SK-N-SH (cell line): ENCODE measurements at places on chromosomes 6 and 20.
A peak's percentile ranks its signal among the peaks of the same experiment; 100 is the strongest.

DNA sequence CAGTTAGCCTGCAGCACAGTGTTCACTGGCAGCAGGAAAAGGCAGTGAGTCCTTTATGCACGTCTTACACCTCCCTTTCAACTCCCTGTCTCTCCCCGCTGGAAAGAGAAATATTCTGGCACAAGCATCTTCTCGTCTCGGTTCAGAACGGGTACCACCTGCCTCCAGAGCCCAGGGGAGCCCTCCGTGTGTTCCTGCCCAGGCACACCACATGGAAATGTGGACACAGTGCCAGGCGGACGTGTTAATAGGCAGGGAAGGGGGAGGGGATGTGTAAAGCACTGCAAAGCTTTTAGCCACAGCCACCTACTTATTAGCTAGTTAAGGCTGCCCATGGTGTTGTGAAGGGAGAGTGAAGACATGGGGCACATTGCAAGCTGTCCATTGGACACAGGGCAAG is 219.7 kb downstream of the FARS2 start:
- no peak overlapping the region for H3K27ac ChIP-seq
- H3K27me3 ChIP-seq, result no peaks in the 10 kb centered on the region
- DNase-seq, result no peak
- no peaks in the 10 kb centered on the region for H3K36me3 ChIP-seq
- H3K4me3 ChIP-seq, result no peak overlapping the region

DNA sequence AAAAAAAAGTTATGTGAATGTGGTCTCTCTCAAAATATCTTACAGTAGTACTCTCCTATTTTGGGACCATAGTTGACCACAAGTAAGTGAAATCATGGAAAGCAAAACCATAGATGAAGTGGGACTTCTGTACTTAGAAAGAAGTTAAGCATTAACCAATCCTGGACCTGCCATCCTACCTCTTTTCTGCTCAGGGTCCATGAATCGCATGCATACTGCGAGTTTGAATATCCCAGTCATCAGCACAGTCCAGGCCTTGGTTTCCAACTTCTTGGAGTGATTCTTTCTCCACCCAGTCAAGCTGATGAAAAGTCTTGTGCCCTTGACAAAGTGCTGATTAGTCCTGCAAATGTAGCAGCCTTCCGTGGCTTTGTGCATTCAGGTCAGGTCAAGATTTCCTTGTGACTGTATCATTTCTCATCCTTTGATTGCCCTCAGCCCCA is 46.0 kb downstream of the RNF217 start:
- H3K4me1 ChIP-seq, result no peaks in the 10 kb centered on the region
- no peak for DNase-seq
- H3K27me3 ChIP-seq, result no peaks in the 10 kb centered on the region
- H3K27ac ChIP-seq, result no peak overlapping the region
- H3K4me3 ChIP-seq, result no peak overlapping the region

DNA sequence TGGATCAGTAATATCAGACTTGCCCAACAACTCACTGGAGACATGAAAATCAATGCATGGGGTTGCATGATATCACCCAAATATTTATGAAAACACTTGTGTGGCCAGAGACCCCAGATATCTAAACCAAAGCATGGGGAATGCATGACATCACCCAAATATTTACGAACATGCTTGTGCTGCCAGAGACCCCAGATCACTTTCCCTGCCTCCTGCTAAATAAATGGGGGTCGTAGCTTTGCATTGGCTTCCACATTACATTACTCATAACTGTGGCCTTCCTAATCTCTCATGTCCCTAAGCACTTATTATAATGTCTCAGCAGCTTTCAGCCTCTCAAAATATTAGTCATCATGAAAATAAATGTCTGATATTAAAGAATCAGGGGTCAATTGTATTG is 838.0 kb upstream of the DEFB115 start:
- no peaks in the 10 kb centered on the region for H3K36me3 ChIP-seq
- DNase-seq, result no peak
- no peak overlapping the region for H3K4me3 ChIP-seq
- no peaks in the 10 kb centered on the region for H3K4me1 ChIP-seq

DNA sequence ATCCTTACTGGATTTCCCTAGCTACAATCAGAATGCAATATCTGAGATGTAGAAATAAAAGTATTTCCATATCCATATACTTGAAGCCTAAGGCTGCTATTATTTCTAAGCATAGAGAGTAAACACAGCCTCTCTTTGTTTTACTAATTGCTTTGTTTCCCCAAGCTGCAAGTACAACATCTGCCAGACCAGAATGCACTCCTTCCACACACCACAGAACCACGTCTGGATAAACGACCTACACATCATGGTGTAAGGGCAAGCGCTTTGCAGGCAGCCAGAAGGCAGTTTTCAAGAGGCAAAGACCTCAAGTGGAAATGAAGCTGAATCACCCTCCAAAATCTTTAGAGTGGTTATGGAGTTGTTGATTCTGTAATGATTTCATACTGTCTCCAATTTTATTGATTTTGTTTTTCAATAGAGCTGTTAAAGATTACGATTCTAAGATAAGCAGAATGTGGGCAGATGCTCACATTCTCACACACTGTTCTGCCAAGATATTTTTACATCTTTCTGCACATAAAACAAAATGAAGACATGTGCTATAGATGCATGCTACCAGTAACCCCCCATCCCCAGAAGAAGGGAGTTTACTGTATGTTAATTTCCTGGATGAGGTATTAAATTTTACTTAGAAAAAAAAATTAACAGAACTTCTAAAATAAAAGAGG is 88.8 kb downstream of the THEMIS start:
- no peaks in the 10 kb centered on the region for H3K27me3 ChIP-seq
- no peak for DNase-seq
- H3K36me3 ChIP-seq, result no peaks in the 10 kb centered on the region
- H3K27ac ChIP-seq, result no peak overlapping the region
- no peak overlapping the region for H3K4me3 ChIP-seq

DNA sequence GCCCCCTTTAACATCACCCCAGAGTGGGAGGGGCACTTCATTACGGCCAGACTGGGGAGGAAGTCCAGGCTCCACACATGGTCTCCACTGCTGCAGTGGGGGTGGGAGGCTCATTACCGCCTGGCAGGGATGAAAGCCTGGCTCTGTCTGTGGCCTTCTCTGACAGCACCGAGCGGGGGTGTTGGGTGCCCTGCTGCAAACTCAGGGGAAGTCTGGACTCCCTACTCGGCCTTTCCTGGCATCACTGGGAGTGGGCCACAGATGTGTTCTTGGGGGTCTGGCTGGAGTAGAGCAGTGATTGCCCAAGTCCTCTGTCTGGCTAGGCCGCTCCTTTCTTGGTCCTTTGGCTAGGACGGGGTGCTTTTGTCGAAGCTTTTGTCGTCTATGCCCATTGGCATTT is 27.1 kb downstream of the TTLL9 start:
- H3K4me3 ChIP-seq, result no peak overlapping the region
- DNase-seq, result no peak
- H3K27me3 ChIP-seq, result no peaks in the 10 kb centered on the region; the same call in 1 of the 2 replicates
- no peaks in the 10 kb centered on the region for H3K36me3 ChIP-seq

GRCh38 chr6:170172825-170173256 is 118.0 kb downstream of the DLL1 start:
- no peak overlapping the region for H3K27ac ChIP-seq
- H3K4me3 ChIP-seq, result no peak overlapping the region
- no peaks in the 10 kb centered on the region for H3K27me3 ChIP-seq
- no peak for DNase-seq

DNA sequence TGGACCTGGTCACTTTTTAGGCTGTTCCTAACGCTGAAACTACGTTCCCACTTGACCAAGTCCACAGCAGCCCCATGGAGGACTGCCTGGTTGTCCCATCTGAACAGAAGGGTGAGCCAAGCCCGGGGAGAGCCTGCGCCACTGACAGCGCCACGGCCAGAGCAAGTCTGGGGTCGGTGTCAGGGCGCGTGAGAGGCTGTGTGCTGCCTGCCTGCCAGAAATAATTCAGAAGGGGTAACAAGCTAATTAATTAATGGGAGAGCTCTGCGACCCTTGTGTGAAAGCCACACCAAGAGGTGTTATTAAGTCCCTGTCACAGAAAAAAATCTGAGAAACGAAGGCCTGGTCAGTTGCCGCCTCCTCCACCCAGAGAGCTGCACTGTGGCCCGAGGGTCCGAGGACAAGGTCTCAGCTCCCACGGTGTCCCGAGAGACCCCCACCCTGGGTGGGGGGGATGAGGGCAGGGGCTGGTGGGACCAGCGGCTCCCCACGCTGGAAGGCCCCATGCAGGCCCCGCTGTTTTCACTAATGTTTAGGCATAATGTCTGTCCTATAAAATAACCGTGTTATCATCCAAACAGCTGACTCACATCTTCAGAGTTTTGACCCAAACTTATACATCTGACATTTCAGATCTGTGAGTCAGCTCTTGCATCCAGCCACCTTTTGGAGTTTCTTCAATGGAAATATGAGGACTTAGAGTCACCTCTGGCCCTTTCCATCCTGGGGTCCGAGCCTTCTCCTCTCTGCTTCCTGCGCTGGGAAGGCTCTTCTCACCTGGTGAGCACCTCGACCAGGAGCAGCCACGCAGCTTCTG is 58.5 kb downstream of the DLL1 start:
- no peaks in the 10 kb centered on the region for H3K27me3 ChIP-seq
- H3K4me1 ChIP-seq, result no peaks in the 10 kb centered on the region
- no peak overlapping the region for H3K27ac ChIP-seq
- H3K4me3 ChIP-seq, result no peak overlapping the region
- no peak for DNase-seq

GRCh38 chr6:156110249-156110648 is 654.6 kb upstream of the NOX3 start:
- H3K27ac ChIP-seq, result no peak overlapping the region
- no peaks in the 10 kb centered on the region for H3K4me1 ChIP-seq
- no peaks in the 10 kb centered on the region for H3K36me3 ChIP-seq

DNA sequence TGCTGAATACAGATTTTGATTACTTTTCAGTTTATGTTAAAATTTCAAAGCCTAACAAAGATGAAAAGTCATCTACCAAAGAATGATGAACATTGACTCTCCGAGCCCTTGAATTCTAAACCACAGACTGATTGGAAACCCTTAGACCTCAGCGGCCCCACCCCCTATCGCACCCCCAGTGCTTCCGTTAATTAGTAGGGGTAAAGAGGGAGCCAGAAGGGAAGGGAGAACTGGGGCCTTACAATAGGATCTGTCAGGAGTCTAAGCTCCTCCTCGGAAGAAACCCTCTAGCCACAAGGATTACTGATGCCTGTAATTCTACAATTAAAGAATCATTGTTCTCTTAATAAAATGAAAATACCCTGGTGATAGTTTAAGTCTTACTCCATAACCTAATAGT is 79.7 kb upstream of the JARID2 start:
- H3K36me3 ChIP-seq, result no peaks in the 10 kb centered on the region
- H3K27me3 ChIP-seq, result no peaks in the 10 kb centered on the region
- H3K4me1 ChIP-seq, result no peaks in the 10 kb centered on the region
- no peak overlapping the region for H3K4me3 ChIP-seq
- H3K27ac ChIP-seq, result no peak overlapping the region

GRCh38 chr20:8394308-8394945 is 262.4 kb downstream of the PLCB1 start:
- H3K4me1 ChIP-seq, result no peaks in the 10 kb centered on the region
- no peak overlapping the region for H3K27ac ChIP-seq
- H3K27me3 ChIP-seq, result no peaks in the 10 kb centered on the region
- H3K36me3 ChIP-seq, result no peaks in the 10 kb centered on the region
- H3K4me3 ChIP-seq, result no peak overlapping the region

GRCh38 chr6:46583721-46584120 is 68.9 kb downstream of the CYP39A1 start:
- H3K4me1 ChIP-seq, result no peaks in the 10 kb centered on the region
- H3K4me3 ChIP-seq, result no peak overlapping the region
- no peak for DNase-seq
- H3K27me3 ChIP-seq, result no peaks in the 10 kb centered on the region

DNA sequence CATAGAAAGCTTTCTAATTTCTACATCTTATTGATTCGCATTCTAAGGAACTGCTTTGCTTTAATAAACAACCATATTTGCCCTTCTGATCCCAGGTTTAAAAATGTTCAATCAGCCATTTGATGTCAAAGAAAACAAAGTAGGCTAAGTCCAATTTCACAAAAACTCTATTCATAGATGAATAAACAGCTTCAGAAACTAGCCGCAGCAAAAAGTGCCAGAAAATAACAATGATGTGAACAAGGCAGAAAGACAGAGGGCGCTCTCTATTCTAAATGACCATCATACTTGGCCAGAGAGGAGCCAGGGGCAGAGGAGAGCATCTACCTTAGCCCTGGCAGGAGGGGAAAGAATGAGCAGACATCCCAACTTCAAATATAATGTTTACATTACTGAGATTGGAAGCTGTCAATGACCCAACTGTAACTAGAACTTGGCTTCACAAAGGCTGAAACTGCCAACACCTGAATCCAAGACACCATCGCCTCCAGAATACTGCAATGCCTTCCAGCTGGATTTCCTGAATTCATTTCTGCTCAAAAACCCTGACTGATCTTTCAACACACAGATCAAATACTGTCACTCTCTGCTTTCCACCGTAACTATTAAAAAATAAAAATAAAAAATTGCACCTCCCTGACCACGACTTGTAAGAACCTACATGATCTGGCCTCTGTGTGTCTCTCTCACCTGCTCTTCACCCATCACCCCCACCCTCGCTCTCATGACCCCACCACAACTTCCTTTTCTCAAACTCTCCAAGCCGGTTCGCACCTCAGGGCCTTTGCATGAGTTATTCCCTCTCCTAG is 9.5 kb downstream of the CNKSR3 start:
- H3K27me3 ChIP-seq, result no peaks in the 10 kb centered on the region
- peak; percentile 35 for DNase-seq
- no peak overlapping the region for H3K4me3 ChIP-seq

DNA sequence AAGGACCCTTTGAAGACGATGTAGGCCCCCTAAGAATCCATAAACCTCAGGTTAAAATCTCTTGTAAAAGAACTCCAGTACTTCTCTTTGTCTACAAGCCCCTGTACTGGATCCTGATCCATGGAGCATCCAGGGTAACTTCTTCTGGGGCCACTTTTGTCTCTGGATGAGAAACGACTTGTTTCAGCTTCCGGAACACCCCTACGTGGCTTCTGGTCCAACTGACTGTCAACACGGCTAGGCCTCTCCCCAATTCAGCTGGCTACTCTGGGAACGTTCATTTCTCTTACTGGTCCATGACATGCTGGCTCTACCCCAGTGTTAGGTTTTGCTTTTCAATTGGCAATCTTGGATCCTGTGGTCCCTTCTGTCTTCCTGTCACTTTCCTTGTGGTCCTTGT is 198.0 kb downstream of the BACH2 start:
- no peaks in the 10 kb centered on the region for H3K36me3 ChIP-seq
- H3K4me3 ChIP-seq, result no peak overlapping the region
- H3K27ac ChIP-seq, result peak overlapping the region; percentile 63
